Stimulated activated CD4-positive, alpha-beta T cell treated with anti-CD3 and anti-CD28 coated beads, Interleukin-12 subunit alpha, Interleukin-12 subunit beta, amount 100 ng/mL, for 4 hours (primary cell): ENCODE measurements at places on chromosomes 13 and 19.

GRCh38 chr13:28346154-28346553 lies 148.8 kb downstream of the FLT1 start:
- DNase-seq, result no peak

DNA sequence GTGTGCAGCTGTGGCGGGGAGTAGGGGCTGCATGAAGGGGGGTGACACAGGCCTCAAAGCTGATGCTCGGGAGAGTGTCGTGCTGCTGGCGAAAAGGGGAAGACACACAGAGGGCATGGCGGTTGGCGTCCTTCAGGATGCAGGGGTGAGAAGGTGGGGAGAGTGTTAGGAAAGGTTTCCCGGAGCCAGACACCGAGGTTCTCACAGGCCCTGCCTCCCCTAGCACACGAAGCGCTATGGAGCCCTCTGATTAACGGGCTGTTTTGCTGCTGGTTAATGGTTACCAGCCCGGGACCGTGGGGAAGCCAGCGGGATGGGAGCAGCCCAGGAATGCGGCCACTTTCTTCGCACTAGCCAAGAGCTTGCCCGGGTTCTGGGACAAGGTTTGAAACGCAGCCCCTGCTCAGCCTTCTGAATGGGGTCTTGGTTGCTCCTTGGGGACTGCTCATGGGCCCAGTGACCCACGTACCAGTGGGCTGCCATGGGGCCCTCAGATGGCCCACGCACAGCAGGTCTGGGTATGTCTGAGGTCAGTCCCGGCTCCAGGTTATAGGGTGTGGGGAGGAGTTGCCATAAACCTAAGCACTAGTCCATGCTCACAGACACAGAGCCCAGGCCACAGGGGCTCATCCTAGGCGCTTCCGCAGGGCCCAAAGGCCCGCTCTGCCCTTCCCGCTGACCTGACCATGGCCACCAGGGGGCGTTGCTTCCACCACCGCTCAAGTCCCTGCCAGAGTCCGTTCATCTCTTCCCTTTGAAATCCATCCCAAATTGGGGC lies 31.3 kb upstream of the ISYNA1 start:
- DNase-seq, result peak; percentile 61

- DNase-seq, result no peak
Measured at GRCh38 chr13:48400850-48401291, 12.0 kb downstream of the LPAR6 start.

GRCh38 chr13:24396821-24397220 lies 87.4 kb downstream of the C1QTNF9 start:
- DNase-seq, result no peak

DNA sequence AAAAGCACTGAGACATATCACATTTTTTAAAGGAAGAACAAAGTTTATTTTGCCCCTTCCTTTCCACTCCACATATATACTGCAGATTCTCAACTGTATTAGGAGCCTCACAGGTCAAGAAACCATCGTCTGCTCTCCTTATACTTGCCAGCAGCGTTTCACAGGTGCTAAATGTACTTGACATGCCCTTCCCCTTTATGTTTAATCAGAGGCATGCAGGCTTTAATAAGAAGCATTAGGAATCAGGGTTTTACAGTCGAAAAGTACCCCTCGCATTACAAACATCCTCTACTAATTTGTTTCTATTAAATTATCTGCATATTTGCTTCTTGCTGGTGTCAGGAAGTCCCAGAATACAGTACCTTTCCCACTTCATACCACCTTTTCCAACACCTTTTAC lies 3.7 kb upstream of the RAP2A start:
- no peak for DNase-seq

- no peak for DNase-seq
Measured at GRCh38 chr13:30165796-30166195, 141.6 kb downstream of the KATNAL1 start.
